ENCODE measurements at places on chromosomes 12 and 14.

GRCh38 chr12:3364226-3364625 lies 126.8 kb upstream of the PRMT8 start:
- DNase-seq: no peak

DNA sequence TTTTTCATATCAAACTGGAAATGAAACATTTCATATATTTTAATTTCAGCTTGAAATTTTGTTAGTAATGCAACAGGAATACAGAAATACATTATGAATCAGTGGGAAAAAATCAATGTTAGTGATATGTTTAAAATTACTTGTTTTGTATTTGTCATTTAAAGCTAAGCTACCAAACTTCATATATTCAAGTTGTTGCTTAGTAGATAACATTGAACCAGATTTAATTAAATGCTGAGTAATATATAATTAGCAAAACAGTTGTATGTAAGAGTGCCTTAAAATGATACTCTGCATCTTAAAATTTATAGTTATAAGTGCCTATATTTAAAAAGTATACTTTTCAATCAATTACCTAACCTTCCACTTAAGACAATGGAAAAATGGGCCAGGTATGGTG lies 5.0 kb downstream of the CHURC1 start:
- no peak for DNase-seq

DNA sequence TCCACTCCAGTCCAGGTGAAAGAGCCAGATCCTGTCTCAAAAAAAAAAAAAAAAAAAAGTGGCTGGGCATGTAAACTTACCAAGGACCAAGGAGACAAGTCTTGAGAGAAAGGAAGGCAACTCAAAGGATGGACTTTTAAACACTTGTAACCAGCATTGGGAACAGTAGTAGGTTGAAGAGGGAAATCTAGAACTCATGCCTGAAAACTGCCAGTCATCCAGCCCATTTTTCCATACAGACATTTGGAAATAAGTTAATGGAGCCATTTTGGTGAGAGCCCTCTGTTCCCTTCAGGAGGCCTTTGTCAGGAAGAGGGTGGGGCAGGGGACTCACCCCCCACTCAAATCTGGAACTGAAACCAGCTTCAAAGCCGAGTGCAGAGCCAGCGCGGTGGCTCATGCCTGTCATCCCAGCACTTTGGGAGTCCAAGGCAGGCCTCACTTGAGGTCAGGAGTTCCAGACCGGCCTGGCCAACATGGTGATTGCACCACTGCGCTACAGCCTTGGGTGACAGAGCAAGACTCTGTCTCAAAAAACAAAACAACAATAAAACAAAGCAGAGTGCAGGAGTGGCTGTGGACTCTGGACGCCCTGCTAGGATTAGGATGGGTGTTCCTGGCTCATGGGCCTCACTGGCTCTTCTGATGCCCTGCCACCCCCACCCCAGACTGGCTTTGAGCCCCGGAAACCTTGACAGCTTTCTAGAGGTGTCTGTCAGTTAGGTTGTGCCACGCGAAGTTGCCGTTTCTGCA lies 1.6 kb upstream of the MLXIP start:
- no peak for DNase-seq

DNA sequence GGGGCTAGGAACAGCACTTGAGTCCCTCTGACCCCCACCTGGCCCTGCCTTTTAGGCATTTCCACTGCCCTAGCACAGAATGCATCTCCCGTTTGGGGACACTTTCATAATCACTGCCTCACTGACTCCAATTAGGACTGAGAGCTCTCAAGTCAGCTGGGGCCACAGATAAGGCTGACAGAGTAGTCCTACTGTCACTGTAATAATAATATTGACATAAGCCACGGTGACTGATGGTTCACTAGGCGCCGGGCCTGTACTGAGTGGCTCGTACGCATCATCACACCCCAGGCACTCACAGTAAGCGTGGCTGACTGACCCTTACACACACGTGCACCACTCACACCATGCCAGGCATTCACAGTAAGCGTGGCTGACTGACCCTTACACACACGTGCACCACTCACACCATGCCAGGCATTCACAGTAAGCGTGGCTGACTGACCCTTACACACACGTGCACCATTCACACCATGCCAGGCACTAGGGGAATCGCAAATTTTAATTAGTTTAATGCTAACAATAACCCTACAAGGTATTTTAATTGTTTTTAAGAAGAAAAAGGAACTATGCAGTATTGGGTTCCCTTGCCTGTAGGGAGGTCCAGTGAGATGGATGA lies 87.7 kb downstream of the CHGA start:
- no peak for DNase-seq

DNA sequence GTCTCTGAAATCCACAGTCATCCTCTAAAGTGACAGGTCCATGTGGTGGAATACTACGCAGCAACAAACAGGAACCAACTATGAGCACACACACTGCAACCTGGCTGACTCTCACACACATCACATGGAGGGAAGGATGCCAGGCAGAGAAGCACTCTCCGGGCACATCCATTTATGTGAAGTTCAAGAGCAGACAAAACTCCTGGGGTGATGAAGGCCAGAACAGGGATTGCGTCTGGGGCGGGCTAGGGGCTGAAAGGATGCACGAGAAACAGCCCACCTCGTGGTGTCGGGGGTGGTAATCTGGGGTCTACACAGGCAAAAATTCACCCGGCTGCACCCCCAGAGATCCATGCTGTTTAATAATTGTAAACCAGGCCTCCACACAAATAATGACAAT lies 100.2 kb downstream of the DICER1 start:
- DNase-seq: no peak

GRCh38 chr14:104044016-104044415 lies 41.5 kb upstream of the ASPG start:
- no peak for DNase-seq

GRCh38 chr12:111715279-111715678 lies 29.4 kb downstream of the ACAD10 start:
- no peak for DNase-seq

- DNase-seq: no peak
These were observed 295.9 kb upstream of the ATP2B1 start for GRCh38 chr12:90004319-90005074.

DNA sequence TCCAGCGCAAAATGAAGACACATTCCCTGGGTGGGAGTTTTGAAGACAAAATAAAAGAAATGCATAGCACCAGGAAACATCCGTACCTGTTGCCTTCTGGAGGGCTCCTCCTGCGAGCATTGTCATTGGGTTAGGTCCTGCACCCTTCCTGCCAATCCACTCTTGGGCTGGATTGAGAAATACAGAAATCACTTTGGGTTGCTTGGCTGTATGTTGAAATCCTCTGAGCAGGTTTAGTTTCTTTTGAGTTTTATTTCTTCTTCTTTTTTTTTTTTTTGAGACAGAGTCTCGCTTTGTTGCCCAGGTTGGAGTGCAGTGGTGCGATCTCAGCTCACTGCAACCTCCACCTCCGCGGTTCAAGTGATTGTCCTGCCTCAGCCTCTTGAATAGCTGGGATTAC lies 67.6 kb downstream of the ARF6 start:
- DNase-seq: no peak

DNA sequence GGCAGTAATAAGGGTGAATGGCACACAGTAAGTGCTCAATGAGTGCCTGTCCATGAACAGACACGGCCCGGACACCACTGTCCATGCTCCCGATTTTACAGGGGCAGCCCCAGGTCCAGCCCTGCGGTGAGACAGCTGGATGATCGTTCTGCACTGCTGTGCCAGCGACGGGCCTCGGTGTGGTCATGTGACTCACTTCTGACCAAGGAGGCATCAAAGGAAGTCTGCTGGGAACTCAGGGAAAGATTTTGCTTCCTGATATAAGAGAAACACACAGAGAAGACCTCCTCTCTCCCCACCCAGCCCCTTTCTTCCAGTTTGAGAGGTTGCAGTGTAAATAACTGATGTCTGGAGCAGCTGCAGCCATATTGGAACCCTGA lies 126.6 kb downstream of the SCARB1 start:
- no peak for DNase-seq

DNA sequence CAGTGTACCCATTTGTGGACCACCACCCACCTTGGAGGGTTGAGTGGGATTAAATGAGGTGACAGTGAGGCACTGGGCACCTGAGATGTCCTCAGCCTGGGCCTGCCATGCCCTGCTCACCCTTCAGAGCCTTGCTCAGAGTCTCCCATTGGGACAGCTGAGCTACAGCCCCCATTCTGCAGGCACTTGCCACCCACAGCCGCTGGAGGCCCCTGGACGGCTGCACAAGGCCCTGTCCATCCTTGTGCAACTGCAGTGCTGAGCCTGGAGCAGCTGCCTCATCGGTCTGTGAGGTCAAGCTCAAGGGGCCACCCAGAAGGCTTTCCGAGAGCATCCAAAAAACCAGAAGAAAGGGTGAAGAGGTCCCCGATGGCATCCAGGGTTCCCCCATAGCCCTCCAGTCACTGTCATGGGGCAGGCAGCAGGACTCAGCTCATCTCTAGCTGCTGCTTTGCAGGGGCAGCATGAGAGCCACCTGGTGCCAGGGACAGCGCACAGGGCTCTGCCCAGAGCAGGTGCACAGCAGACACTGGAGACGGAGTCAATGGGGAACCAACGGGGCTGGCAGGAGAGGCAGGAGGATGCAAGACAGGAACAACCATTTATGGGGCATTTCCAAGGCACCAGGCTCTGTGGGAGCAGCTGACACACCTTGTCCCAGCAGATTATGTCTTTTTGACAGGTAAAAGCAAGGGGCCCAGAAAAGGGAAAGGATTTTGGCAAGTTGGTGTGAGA lies 84.6 kb downstream of the ARL6IP4 start:
- DNase-seq: no peak
